B cell (primary cell): ENCODE measurements at places on chromosomes 7 and 10.

DNA sequence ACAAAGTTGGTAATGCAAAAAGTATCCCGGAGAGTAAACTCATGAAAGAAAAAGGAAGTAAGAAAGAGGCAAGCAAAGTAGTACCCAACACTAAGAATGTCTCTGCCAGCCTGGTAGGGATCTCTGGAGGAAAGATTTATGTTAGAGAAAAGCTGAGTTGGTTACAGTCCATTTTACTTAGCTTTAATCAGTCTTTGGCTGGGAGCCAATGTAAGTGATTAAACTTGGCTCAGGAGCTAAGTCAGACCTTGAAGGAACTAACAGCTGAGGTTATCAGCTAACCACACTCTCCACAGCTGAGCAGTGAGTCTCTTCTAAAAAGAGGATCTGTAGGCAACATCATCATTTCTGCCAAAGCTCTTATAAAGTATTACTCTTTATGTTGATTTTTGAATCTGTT is 148.0 kb downstream of the ANKRD7 start:
- DNase-seq = no peak

GRCh38 chr10:43679509-43679908 is 30.8 kb upstream of the ZNF32 start:
- no peak for DNase-seq

- no peak for DNase-seq
Measured at GRCh38 chr7:99133766-99134564, 9.9 kb downstream of the SMURF1 start.

- DNase-seq = no peak
Measured at GRCh38 chr7:136138991-136139390, 161.8 kb upstream of the MTPN start.

DNA sequence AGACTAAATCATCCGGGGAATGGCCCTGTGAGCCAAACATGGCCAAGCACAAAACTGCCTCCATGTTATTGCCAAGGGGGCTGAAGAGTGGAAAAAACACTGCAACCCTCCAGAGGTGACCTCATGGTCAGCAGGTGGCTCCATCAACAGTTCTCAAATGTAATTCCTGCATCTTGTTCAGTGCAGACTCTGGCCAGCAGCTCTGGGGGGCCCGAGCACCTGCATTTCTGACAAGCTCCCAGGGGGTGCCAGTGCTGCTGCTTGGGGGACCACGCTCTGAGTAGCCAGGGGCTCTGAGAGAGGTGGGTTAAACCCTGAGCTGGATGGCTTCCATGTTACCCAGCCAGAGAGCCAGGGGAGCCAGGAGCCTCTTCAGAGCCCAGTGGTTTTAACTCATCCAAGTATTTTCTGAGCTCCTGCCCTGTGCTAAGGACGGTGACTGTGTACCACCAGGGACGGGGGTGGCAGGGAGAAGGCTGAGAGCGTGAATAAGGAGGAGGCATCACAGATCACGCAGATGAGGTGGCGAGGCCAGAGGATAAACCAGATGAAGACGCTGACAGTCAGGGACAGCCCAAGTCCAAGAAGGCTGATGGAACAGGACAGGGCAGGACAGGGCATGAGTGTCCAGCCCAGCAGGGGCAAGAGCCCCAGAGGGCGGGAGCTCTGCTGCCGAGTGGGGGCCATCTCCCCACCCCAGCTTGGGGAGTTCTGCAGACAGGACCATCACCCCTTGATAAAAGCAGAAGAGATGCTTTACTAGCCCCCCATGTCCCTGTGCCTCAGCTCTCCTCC is 52.9 kb downstream of the CLEC2L start:
- DNase-seq = no peak

- DNase-seq = no peak
Measured at GRCh38 chr7:10076660-10077300, 896.9 kb upstream of the PHF14 start.

- DNase-seq = peak; percentile 36
Measured at GRCh38 chr7:18290223-18290622, 205.3 kb upstream of the HDAC9 start.

GRCh38 chr7:41501006-41501405 is 201.9 kb downstream of the INHBA start:
- DNase-seq = no peak

GRCh38 chr10:5400468-5401240 is 4.0 kb downstream of the TUBAL3 start:
- DNase-seq = no peak

DNA sequence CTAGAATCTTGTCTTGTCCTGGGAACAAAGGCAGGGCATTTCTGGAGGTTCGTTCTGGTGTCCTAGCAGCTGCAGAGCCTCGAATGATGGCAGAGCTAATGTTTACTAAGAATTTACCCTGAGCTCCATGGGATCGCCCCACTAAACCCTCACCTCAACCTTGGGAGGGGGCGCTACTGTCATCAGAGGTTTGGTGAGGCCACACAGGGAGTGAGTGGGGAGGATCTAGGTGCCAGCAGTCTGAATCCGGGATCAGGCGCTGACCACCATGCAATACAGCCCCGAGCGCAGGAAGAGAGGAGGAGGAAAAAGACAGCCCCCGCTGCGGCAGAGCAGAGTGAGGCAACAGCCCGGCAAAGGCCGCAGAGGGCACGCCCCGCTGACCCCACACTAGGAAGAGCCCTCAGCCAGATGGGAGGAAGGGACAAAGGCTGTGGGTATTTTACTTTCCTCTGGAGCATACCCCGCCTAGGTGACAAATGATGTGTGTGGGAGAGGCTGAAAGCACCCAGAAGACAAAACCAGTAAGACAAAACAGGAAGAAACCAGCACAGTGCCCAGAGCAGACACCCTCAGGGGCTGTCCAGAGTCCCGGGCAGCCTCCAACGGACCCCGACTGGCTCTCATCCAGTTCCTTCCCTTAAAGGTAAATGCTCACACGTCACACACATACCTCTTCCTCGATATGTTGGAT is 103.5 kb downstream of the FAM53B start:
- no peak for DNase-seq

DNA sequence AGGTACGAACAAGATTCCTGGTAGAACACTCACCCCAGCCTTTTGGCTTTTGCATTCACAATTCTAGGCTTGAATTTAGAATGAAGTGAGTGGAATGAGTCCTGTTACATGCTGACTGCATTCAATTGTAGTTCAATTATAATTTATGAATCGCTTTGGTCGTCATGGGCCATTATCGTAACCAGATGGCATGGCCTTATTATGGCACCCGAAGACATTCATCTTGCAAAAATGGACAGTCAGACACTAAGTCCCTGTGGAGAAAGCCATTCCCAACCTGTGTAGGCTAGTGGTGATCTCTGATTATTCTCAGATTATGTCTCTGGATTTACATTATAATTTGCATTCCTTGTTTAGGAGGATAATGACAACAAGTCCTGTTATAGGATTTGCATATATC is 292.4 kb upstream of the NPSR1 start:
- DNase-seq = no peak

- DNase-seq = no peak
Measured at GRCh38 chr10:106592396-106592795, 572.1 kb downstream of the SORCS1 start.

GRCh38 chr10:119502209-119502608 is 40.3 kb downstream of the RGS10 start:
- DNase-seq = peak; percentile 34

- DNase-seq = no peak
Measured at GRCh38 chr7:135975166-135975565, 2.0 kb downstream of the MTPN start.

- DNase-seq = no peak
Measured at GRCh38 chr7:80468931-80469714, 42.7 kb downstream of the GNAT3 start.
